ENCODE measurements at places on chromosomes 11 and 22.

GRCh38 chr11:10490398-10491241, 35.6 kb downstream of the AMPD3 start:
- no peak for DNase-seq

DNA sequence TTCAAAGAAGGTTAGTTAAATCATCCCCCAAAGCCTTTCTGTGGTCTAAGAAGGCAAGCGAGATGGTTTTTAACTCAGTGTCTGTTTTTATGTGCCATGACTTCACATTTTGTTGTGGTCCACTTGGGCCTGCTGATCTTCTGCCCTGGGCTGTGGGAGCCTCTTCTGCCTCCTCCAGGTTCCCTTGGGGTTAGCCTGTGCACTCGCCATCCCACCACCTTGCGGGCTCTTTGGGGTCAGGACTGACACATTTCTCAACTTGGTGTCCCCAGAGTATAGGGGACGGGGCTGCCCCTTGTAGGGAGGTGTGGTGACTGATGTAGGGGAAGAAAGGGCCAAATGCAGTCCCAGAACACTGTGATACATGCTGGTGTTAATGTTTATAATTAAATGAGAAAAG, 207.0 kb downstream of the TBC1D22A start:
- no peak for DNase-seq

- DNase-seq = no peak
Measured at GRCh38 chr11:125350206-125351032, 145.6 kb downstream of the FEZ1 start.

DNA sequence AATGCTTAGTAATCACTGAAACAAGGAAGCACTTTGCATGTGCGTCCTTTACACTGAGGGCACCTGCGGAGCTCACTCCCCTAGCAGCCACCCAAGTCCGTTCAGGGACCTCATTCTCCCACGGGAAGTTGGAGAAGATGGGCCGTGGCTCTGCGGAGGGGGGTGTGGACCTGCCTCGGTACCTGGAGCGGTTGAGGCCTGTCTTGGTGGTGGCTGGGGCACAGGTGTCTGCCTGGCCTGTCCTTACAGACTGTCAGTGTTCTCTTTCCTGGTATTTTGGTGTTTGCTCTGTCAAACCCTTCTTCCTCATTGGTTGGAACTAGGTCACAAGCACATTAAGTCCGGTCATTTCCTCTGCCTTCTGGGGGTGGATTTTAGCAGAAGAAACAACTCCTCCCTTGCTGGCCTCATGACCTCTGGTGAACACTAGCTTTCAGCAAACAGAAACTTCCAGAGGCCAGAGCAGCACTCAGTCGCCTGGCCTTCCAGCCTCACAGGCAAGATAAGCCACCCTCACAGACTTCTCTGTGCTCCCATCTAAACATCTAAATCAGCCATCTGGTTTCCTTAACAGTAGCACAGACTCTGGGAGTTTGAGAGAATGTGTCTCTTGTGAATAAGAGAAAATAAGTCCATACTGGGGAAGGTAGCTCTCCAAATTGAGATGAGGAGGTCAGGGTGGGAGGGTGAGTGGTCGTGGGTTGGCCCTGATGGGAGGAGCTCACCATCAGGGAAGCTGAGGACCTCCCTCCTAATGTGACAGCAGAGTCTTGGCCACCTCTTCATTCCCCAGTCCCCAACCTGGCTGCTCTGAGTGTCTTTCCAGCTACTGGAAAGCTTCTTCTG, 8.6 kb downstream of the SNAP29 start:
- no peak for DNase-seq

- DNase-seq = no peak
Measured at GRCh38 chr11:120532082-120532831, 20.7 kb downstream of the GRIK4 start.

DNA sequence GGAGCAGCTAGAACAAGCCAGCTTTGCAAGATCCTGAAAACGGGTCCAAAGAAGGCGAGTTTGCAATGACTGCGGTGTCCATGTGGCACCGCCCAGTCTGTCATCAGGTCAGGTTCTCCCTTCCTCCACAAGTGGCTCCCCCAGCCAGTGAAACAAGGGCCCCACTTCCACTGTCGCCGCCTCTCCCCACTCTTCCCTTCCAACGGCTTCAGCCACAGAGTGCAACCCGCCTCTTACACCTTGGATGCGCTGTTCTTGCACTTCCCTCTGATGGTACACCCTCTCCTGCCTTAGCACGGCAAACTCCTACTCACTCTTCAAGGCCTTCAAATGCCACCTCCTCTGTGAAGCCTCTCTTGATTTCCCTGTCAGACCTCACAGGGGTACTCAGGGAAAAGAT, 10.8 kb upstream of the TCF20 start:
- no peak for DNase-seq

DNA sequence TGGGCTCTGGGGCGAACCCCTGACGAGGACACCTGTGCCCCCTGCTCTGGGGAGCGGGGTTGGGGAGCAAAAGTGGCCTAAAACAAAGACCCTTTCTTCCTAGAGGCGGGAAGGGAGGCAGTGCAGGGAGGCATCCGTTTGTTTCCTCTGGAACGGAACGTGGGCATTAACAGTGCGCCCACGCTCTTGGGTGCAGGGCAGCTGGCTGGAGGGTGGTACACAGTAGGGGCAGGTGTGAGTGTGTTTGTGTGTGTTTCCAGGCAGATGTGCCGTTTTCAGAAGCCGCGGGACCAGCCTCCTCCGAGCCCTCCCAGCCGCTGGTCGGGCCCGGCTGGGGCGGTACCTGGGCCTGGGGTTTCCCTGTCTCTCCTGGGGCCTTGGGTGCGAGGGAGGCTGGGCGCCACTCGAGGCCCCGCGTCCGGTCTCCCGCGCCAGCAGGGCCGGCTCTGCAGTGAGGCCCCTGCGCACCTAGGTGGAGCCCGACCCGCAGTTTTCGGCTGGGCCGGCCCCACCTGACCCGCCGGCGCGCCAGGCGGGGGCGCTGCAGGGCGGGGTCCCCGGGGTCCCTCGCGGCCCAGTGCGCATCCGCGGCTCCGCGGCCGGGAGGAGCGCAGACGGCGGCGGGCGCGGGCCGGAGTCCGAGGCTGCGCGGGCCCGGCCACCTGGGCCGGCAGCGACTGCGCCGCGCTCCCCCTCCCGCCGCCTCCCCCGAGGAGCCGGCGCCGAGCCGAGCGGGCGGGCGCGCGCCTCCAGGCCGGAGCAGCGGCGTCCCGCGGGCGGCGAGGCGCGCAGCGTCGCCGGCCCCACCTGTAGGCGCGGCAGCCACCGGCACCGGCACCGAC, 1252.7 kb downstream of the BRD1 start:
- no peak for DNase-seq

DNA sequence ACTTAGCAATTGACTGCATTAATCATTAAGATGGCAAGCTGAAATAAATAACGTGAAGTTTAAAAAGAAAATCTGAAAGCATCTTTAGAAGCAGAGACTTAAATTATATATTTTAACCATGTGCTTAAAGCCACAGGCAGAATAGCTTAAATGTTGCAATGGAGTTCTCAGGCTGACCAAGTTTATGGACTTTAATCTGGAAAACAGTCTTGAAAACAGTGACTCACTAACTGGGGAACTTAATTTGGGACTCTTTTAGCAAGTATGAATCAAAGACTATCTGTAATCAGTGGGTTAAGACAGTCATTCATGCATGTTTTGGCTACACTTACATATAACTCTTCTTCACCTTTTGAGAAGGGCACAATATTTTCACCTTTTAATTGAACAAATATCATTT, 12.6 kb upstream of the GLYATL1 start:
- DNase-seq = no peak

- DNase-seq = no peak
Measured at GRCh38 chr11:125621995-125622394, 3.0 kb upstream of the CHEK1 start.

DNA sequence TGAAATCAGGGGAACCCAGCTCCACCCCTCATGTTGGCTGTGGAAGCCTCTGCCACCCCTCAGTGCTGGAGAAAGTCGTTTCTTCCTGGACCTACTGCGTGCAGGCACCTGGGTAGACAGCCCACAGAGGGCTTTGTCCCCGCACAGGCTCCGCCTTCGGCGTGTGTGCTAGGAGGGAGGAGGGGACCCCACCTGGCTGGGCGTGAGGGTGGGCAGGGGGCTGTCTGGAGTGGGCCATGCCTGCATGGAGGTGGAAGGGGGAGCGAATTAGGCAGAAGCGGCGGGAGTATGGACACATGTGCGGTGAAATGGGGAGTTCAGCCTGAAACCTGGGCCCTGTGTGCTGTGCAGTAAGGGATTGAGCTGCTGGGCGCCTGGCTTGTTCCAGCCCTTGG, 49.3 kb downstream of the FBLN1 start:
- no peak for DNase-seq

- DNase-seq = no peak
Measured at GRCh38 chr22:42184852-42185251, 54.2 kb upstream of the CYP2D6 start.

DNA sequence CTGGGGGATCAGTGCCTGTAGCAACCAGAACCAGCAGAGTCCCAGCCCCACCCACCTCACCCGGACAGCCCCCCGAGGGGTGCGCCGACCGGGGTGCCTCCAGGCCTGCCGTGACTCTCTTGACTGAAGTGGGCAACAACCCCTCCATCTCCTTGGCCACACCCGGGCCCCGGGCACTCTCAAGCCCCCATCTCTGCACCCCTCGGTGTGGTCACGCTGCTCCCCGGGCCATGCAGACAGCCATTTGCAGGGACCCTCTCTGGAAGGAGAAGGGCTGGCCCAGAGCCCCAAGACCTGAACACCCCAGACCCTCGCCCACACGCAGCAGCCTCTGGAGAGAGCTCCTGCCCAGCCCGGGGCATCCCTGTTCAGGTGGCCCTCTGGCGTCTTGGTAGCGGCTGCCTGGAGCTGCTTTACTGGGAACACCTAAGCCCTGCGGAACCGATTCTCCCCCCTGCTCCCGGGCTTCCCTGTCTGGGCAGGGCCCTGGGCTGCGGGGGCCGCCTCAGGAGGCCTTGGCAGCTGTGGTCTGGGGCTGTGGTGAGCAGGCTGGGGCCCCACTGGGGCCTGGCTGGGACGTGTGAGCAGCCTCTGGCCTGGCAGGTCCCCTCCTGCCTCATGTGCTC, 84.9 kb downstream of the WNT7B start:
- no peak for DNase-seq

DNA sequence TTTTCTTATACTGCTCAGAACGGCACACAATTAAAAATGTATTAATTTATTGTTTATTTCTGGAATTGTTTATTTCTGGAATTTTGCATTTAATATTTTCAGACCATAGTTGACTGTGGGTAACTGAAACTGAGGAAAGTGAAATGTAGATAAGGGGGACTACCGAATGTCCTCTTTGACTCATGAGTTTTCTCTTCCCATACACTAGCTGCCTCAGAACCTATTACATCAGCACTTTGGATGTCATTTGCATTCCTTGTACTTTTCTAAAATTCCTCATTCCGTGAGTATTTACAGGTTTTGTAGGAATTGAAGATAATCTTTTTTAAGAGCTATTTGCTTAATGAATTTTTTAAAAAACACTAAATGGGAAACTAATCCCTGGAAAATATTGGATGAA, 29.8 kb downstream of the ZC3H12C start:
- DNase-seq = no peak

DNA sequence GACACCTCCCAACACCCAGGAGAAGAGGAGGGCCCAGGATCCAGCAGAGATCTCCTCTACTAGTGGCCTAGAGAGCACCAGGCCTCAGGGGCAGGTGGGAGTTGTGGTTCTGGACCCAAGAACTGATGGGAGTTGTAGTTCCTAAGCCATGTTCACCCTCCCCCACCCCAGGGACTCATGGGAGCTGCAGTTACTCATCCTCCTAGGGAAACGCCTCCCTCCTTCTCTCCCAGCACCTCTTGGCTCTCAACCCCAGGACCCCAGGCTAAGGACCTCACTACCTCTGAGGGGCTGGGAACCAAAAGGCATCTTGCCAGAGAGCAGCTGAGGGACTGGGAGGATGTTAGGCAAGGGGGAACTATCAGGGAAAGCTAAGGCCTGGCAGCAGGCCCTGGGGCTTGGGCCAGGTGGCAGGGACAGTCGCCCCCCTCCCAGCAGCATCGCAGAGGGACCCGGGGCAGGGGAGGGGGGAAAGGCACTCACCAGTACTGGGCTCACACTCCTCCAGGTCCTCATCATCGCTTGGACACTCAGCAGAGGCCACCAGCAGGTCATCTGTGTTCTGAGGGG, 28.9 kb downstream of the SLC22A12 start:
- no peak for DNase-seq

DNA sequence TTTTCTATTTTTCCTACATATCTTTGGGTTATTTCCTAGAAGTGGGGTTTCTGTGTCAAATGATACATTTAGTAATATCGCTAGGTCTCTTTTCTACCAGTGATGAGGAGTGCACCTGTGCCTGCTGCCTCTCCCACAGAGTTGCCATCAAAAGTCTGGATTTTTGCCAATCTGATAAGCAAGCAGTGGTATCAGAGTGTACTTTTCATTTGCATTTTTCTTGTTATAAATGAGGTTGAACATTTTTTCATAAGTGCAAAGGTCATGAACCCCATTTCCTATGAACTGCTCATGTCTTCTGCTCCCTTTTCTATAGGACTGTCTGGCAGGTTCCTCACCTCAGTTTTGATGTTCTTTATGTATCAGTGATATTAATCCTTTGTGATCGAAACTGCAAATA, 1.7 kb downstream of the TRPM5 start:
- DNase-seq = peak; percentile 0

GRCh38 chr11:58641803-58642581, 19.5 kb downstream of the CNTF start:
- DNase-seq = no peak

- no peak for DNase-seq
Measured at GRCh38 chr22:19289475-19290161, 1.9 kb downstream of the CLTCL1 start.

DNA sequence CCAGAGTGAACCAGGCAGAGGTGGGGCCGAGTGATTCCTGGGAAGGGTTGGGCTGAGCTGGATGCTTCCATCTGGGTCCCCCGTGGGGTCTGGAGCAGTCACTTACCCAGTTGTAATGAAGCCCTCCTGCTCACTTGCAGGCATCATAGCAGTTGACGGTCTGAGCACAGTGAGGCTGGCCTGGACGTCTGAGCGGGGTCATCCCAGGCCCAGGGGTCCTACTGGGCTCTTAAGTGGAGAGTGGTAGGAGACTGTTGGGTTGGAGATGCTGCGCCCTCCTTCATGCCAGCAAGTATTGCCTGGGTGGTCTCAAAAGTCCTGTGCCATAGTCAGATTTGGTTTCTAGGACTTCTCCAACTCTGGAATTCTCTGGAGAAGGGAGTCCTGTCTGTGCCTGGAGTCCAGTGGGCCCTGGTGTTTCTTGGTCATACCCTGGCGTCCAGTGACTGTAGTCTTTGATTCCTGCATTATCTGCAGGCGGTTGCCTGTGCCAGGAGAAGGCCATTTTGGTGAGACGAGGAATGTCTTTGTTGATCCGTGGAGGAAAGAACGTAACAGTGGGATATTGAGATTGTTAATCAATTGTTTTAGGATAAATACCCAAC, 82.3 kb downstream of the TBC1D22A start:
- DNase-seq = no peak
